ENCODE measurements at places on chromosomes 3 and 15.

DNA sequence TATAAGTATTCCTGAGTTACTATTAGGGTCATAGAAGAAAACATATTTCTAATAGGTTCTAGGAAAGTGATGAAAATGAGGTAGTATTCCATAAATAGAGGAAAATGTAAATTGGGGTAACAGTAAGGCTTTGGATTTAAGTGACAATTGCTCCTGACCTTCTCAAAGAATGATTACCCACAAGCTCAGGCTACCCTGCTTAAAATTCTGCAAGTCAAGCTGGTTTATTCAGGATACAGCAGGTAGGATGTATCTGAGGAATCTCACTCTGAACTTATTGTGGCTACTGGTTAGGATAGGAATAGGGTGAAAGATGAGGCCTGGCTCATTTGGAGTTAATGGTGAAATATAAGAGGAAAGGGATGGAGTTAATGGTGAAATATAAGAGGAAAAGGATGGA lies 67.7 kb downstream of the CD200R1L start:
- no peak for DNase-seq

DNA sequence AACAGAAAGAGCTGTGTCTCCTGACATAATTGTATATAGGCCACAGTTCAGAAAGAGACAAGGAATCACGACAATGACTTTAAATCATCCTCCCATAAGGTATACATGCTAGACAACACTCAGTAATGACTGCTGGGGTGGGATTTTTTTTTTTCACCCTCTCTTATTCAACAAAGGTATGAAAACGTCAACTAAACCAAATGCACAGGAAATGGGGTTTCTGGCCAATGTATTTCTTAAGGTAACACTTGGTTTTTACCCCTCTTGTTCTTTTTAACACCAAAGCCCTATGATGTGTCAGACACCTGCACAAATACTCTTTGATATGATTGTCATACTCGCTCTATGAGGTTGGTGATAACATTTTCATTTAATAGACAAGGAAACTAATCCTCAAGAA lies 78.3 kb downstream of the MCF2L2 start:
- no peak for DNase-seq

- no peak for DNase-seq
These were observed 120.9 kb downstream of the NEK11 start for GRCh38 chr3:131147534-131147933.

- DNase-seq = no peak
These were observed 4.6 kb downstream of the SETD5 start for GRCh38 chr3:9401986-9402385.

GRCh38 chr3:20424086-20424485 lies 238.1 kb upstream of the SGO1 start:
- no peak for DNase-seq

- peak; percentile 14 for DNase-seq
These were observed at the start of gene ADAMTS7 for GRCh38 chr15:78811124-78811824. ADAMTS7 (minus strand) TSS chr15:78811464; CDS start chr15:78811220, 244 bp downstream.

- DNase-seq = no peak
These were observed 107.1 kb upstream of the TSC22D2 start for GRCh38 chr3:150300852-150301517.

DNA sequence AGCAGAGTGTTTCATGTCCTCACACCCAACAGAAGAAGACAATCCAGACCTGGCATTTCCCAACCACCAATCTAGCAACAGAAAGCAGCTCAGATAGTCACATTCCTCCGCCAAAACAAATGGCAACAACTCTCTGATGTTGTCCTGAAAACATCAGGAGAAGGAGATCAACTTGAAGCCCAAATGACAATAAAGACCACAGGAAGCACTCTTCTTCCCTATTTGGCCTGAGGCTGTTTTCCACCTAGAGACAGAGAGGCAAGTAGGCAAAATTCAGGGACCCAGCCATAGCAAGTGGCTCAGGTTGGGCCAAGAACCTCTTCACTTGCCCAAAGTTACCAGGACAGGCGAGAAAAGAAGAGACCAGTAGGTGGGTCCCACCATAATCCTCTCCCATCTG lies 35.0 kb downstream of the ZNF148 start:
- no peak for DNase-seq

DNA sequence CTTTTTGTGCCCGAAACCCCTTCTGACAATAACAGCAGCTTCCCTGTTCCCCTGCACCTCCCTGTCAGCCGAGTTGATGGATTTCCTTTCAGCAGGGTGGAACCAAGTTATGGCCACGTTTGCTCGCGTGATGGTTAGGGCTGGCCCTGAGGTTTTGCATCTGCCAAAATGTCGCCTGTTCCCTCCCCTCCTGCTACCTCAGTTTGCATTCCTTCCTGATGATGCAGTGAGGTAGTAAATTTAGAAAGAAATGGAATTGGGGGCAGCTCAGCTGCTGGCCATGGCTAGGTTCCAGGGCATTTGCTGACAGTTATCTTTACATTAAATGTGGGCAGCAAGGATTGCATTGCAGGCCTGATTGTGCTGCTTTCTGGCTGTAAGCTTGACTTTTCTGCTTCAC lies 13.2 kb downstream of the LIMD1 start:
- DNase-seq = no peak

DNA sequence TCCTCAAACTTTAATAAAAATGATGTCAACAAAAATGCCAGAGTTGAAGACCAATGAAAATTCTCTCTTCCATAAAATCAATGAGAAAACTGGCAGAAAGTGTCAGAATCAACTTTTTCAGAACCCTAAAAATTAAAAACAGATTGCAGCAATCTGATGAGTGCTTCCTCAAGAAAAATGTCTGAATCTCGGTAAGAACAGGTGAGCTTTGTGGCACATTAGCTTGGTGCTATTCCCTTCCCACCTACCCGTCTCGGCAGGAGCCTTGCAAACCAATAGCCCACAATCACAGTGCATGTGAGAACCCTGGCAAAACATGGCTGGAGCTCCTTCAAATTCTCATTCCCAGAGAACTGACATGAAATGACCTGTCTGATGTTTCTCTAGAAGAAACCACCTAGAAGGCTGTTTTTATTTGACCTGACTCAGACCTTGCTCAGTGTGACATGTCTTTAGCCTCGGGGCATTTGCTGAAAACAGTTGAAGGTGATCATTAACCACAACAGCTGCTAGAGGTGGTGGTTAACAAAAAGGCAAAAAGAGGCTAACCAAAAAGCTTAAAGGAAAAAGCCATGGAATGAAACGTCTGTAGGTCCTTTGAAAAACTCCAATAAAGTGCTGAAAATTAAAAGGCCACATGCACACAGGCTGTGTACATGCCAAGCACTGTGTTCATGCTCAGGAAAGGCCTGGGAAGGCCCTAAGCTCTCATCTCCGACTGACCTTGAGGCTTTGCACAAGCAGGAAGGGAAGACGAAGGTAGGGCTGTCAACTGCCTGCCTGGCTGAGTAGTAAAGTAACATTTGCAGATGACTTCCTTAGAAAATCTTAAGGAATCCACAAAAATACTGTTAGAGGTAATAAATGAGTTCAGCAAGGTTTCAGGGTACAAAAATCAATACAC lies 253.0 kb upstream of the NSMCE3 start:
- no peak for DNase-seq

DNA sequence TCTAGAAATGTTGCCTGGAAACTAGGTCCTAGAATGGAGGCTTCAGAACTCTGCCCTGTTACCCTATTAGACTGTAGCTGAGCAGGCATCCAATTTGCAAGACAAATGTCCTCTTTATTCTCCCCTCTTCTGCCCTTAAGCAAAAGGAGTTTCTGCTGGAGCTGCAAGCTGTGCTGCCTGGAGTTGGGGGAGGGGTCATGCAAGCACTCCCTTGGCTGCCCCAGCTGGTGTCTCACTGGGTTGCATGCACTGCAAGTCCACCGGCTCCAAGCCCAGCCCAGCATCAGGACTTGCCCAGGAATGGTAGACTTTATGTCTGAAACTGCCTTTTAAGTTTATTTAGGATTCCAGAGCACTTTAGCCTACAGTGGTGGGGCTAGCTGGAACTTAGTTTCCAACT lies 15.7 kb upstream of the RBP2 start:
- DNase-seq = no peak

GRCh38 chr15:29533647-29534046 lies 264.0 kb upstream of the NSMCE3 start:
- DNase-seq = no peak

DNA sequence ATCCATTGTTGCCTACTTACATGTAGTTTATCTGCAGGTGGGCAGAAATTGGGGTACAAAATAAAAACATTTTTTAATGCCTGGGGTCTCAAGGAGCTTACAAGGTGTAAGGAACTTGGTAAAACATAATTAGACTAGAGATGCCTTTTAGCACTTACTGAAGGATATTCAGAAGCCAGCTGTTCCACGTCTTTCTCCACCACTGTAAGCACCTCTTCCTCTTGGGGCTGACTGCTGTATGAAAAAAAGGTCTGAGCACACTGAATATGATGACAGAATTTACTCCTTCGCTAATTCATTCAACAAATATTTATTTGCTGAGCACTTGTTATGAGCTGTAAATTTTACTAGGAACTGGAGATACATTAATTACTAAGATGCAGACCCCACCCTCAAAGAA lies 539.1 kb downstream of the UNC13C start:
- no peak for DNase-seq

- DNase-seq = no peak
These were observed 4.6 kb upstream of the TM4SF1 start for GRCh38 chr3:149382101-149382467.

DNA sequence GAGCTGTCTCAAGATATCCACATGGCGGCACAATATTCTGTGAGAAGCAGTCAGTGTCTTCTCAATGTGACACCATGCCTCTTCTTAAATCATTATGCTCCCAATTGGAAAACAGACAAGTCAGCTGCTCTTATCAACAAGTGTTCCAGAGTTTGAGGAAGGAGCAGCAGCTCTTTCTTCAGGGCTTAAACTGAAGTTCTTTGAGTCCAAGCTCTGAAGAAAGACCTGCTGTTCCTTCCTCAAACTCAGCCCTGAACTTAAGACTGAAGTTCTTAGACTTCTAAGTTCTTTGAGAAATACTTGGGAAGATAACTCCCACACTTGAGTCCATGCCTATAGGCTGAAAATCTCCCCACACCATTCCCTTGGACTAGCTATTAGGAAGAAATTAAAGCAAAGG lies 43.4 kb downstream of the NPTN start:
- no peak for DNase-seq

GRCh38 chr15:52653431-52653964 lies 25.7 kb downstream of the ATOSA start:
- DNase-seq = no peak

- DNase-seq = no peak
These were observed 5.3 kb downstream of the ZNF501 start for GRCh38 chr3:44734646-44735168.
